Putamen (tissue), 1 donor: ENCODE measurements at places on chromosomes 16 and 17.

GRCh38 chr17:82281502-82282238, 8.2 kb upstream of the CSNK1D start:
- no peak for DNase-seq

- no peak for DNase-seq
Measured at GRCh38 chr16:73216932-73217331, 169.0 kb upstream of the ZFHX3 start.

- DNase-seq = no peak
Measured at GRCh38 chr17:37598145-37598544, 11.1 kb downstream of the SYNRG start.

DNA sequence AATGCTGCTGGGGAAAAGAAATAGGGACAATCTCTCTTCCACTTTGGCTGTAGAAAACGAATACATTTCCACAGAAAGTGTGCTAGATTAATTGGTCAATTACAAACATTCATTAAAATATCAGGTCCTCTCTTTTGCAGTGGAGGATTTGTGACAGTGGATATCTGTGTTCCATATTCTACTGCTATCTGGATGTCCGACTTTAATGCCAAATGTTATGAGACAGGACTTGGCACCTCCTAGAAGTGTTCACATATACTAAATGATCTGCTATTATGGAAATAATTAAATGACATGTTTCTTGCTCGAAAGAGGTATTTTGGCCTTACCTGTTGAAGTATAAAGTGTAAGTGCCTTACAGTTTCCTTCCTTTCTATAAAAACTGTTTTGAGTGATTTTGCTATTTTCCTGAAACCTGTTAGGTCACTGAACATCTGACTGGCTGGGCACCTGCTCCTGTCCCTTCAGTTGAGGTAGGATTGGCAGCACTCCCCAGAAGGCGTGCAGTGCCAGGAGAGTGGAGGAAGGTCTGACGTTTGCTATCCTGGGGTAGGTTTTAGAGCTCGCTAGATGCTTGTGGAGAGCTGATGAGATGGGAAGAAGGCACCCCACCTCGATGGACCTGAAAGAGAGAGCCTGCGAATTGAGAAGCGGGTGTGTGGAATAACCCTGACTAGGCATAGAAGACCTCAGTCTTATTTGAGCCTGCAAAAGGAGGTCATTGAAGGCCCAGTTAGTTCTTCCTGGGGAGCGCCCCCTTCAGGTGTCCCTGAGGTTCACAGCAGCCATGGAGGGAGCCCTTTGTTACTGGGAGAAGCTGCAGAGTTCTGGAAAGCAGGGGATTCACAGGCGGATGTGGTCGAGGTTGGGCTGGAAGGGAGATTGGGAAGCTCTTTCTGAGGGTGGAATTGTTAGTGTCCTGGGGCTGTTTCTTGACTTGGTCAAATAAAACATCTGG, 159.4 kb upstream of the ZNF267 start:
- DNase-seq = no peak

- DNase-seq = no peak
Measured at GRCh38 chr16:27839419-27839818, 224.1 kb downstream of the GSG1L start.

DNA sequence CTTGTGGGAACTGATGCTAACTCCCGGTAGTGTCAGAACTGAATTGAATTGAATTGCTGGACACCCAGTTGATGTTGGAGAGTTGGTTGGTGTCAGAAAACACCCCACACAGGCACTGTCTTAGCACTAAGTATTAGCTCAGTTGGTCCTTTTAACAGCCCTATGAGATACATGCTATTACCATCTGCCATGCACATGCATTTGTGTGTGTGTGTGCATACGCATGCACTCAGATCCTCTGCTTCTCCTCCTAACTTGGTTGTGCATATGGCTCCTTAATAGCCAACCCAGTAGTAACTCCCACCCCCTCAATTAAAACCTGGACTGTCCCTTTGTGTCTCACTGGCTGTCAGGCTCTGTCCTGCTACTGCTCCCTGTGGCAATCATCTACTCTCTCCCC, 32.3 kb upstream of the DYNLL2 start:
- DNase-seq = no peak

DNA sequence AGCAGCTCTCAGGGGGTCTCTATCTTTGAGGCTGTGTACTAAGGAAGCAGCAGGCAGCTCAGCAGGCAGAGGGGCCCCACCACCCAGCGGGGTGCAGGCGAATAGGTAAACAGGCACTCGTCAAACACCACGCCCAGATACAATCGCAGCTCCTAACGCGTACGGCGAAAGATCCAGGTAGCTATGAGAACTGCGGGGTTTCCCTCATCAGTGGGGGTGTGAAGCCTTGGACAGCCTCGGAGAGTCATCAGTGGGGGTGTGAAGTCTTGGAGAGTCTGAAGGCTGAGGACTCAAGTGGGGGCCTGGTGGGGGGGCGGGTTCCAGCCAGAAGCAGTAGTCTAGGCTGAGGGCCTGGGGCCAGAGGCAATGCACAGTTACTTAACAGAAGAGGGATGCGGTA, 69.0 kb downstream of the RTN4RL1 start:
- no peak for DNase-seq

DNA sequence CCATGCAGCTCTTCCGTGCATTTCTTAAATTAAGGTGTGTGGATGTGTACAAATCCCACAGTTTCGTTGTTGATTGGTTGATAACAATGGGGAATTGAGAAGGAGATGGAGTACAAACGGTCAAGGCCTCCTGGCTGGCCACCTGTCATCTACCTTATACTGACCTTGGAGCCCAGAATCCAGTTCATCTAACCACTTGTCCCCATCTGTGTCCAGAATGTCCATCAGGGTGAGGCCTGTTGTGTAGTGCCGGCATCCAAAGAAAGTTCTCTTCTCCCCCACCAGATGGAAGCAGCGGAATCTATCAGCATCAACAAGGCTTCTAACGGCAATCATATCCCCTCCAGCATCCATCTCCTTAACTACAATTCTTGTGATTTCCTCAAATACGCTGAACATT, 1.5 kb downstream of the GSDMB start:
- no peak for DNase-seq

- DNase-seq = no peak
Measured at GRCh38 chr17:51439395-51440229, 179.3 kb downstream of the UTP18 start.

- DNase-seq = no peak
Measured at GRCh38 chr17:14303343-14304221, 2.7 kb downstream of the HS3ST3B1 start.

GRCh38 chr16:85231959-85232358, 119.7 kb upstream of the CIBAR2 start:
- DNase-seq = no peak

GRCh38 chr17:70938336-70938735, 769.0 kb downstream of the KCNJ2 start:
- DNase-seq = no peak

- peak; percentile 88 for DNase-seq
Measured at GRCh38 chr17:44137891-44138709, 3.6 kb upstream of the HROB start.

GRCh38 chr17:29111816-29112499, 68.2 kb downstream of the MYO18A start:
- no peak for DNase-seq

- DNase-seq = peak; percentile 50
Measured at GRCh38 chr16:2486645-2487516, 12.0 kb downstream of the TBC1D24 start.

DNA sequence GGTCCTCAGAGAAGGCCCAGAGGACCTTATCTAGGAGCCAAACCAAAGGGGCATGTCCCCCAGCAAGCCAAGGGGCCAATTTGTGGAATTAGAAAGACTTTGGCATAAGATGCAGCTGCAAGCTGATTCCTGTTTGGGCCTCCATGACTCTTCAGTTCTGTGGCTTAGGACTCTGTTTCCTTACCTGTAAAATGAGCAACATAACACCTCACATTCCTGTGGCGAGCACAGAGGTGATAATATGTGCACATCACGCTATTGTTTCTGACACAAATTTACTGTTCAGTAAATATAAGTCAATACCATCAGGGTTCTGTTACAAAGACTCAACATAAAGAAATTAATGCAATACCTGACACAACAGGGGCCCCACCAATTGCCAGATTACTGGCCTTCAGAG, 57.7 kb downstream of the CDH11 start:
- no peak for DNase-seq

DNA sequence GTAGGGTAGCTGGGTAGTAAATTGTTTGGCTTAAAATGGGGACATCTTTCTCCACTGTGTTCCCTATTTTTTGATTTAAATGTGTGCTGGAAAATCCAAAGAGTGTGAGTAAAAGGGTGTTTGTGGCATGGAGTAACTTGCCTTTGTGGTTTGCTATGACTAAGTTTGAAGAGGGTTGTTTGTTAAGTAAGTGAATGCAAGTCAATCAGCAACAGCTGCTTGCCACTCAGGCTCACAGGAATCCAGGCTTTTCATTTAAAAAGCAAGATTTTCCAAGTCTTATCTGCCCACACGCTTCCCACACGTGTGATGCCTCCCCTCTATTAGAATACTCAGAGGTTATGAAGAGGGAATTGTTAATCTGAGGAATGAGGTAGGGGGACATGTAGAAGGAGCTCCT, 847.7 kb upstream of the RBFOX1 start:
- DNase-seq = peak; percentile 24

DNA sequence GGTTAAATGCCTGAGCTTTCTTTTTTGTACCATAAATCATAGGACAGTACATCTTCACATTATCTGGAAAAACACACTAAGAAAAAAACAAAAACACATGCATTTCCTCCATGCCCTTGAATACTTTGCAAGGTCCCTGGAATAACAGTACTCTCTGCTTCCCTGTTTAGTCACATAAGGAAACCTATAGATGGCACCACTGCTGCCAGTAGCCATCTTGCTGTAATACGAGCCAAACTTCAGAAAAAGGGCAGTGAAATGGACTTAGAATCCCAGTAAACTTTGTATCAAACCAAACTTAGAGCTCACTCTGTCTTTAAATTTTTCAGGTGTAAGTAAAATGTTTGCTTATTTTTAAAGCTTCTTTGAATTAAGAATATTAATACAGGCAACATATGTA, 435.5 kb downstream of the KCNJ2 start:
- DNase-seq = no peak

DNA sequence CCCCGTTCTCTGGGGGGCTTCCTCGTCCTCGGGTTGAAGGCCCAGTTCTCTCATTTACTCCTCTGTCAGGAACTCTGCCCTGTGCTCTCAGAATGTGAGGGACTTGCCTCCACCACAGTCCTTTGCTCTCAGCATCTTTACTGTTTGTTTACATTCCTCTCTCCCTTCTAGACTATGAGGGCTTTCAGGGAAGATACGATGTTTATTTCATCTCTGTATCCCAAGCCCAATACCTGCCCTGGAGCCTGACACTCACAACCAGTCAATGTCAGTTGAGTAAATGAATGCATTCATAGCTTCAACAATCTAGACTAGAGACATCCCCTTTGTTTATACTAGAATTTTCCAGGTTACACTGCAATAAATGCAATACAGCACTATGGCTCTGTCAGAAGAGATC, 409.6 kb upstream of the CDH11 start:
- no peak for DNase-seq

DNA sequence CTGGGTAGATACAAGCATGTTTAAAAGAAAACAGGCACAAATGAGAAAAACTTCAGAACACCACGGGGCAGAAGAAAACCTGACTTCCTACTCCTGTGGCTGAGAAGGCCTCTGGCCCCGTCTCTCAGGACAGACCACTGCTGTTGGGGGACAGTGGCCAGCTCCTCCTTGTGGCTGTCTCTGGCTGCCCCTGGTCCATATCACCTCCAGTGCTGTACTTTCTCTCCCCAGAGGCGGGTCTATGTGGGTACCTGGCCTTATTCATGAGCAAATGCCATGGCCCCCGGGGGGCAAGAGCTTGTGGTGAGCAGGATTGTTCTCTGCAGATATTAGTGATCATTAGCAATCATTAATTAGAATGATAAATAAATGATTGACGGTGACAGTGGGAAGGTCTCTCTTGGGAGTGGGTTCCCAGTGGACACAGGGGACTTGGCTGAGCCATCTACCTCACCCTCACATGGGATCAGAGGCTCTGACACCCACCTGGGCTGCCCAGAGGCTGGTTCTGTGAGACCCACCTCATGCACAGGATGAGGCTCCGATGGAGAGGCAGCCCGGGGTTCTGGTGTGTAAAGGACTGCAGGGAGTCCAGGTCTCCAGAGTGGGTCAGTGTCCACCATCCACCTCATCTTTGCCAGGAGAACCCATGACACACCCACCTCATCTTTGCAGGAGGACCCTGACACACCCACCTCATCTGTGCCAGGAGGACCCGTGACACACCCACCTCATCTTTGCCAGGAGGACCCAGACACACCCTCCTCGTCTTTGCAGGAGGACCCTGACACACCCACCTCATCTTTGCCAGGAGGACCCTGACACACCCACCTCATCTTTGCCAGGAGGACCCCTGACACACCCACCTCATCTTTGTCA, 30.6 kb upstream of the CBFA2T3 start:
- DNase-seq = no peak

DNA sequence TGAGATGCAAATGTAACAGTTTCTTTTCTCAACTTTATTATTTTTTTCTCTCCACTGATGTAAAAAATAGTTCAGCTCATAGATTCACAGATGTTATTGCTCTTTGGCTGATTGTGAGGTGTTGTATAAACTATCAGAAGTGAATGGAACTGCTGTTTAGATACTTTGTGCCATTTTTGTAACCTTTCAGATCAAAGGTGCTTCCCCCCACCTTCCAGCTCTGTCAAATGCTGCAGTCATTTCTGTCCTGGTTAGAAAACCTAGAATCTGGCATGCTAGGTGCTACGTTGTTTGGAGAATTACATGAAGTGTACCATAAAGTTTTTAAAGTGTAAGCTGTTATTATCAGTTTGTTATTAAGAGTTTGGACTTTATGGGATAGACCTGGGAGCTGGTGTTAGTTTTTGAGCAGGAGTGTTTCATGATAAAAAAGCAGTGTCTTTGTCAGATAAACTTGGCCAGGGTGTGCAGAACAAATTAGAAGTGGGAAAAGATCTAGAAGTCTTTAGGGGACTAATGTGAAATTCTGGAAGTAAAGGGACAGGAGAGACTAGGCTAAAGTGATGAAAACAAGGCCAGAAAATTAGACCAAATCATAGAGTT, 1.8 kb upstream of the WIPI1 start:
- DNase-seq = no peak

GRCh38 chr17:4440690-4441686, 7.2 kb downstream of the SPNS3 start:
- no peak for DNase-seq

DNA sequence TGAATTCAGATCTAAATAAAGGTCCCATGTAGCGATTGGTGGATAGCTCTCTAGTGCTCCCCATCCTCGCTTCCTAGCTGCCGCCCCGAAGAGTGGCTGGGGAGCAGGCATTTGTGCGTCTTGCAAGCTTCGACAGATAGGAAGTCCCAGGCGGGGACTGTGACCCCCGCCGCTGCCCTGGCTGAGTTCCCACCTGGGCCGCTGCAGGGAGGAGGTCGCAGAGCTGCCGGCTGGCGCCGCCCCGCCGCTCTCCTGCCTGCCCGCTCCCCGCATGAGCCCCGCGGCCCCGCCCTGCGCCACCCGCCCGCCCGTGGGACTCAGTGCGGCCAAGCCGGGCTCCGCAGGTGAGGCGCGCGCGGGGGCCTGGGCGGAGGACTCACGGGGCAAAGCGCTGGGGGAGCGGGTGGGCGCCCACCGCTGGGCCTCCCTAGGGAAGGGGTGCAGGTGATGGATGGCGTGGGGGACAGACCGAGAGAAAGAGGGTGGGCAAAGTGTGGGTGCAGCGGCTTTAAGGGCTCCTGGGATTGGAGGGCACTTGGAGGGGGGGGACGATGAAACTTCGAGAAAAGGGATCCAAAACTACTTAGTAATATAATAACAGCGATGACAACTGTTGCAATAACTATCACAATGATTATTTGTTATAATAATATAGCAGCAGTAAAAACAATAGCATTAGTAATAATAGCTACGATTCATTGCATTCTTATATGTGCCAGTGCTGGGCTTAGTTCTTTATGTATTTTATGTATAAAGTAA, at the start of gene OTOA:
Gene OTOA, plus strand, starts transcription at position 80 of the 759 bp plus-strand sequence. CDS start 14,547 bp downstream, outside the sequence.
- DNase-seq = no peak
